CD4-positive, alpha-beta T cell treated with Interleukin-12 subunit alpha and Interleukin-12 subunit beta, for 1 hour (primary cell): ENCODE measurements at places on chromosomes 13 and 19.

DNA sequence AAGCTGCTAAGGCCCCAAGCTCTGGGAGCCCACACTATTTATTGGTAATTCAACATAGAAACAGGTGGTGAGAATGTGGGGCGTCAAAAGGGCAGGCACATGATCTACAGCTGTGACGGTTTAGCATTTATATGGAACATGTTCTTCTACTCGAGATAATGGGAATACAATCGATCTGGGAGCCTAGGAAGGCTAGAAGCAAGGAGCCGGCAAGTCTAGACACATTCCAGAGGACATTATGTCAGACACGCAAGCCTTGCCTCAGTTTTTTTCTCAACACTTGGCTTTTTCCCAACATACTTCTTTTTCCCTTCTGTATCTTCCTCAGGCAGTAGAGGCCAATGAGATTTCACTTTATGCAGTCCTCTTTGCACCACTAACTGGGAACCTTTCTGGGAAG lies 315.7 kb upstream of the SLITRK5 start:
- DNase-seq = no peak

DNA sequence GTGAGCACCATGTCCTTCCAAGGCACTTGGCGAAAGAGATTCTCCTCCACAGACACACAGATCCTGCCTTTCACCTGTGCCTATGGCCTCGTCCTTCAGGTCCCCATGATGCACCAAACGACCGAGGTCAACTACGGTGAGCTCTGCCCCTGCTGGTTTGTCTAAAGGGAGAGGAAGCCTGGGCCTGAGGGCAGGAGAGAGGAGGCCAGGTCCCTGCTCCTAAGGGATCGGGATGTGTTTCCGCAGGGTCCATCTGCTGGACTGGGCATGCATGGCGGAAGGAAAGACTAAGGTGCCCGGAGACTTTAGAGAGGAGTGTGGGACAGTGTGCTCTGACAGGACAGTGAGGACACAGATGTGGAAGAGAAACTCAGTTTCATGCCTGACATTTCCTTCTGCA lies 7.6 kb downstream of the SERPINE3 start:
- no peak for DNase-seq

DNA sequence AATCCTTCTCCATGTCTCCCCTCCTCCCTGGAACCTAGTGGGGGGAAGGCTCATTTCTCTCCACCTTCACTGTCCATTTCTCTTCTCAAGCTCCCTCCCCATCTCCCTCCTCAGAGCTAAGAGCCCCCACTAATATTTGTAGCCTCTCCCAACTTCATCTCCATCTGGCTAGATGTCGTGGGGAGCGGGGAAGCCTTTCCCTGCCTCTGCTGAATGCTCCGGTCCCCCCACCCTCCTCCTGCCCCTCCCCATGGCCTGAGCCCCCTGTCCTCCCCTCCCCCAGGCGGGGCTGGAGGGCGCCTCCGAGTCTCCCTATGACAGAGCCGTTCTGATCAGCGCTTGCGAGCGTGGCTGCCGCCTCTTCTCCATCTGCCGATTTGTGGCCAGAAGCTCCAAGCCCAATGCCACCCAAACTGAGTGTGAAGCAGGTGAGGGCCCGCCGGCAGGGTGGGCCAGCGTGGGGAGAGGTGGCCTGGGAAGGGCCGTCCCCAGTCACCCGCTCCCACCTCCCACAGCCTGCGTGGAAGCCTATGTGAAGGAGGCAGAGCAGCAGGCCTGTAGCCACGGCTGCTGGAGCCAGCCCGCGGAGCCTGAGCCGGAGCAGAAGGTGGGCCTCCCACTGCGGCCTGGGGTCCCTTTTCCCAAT lies 1.0 kb downstream of the TMEM59L start:
- no peak for DNase-seq

GRCh38 chr13:43872181-43872580 lies 7.4 kb downstream of the CCDC122 start:
- DNase-seq = no peak

DNA sequence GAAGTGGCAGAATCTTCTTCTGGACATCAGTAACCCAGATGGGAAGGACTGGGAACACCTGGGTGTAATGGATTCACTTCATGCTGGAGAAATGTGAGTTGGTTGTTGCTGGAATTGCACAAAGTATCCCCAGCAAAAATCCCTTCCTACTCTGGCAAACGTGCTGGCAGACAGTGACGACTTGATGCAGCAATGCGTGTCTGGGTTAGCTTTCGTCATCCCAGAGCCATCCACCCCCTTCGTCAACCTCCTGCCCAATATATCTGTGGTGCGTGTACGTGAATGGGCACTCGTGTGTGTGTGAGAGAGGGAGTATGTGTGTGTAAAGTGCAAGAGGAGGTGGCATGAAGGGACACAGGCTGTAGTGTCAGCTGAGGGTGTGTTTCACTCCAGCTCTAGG lies 70.9 kb downstream of the TM9SF2 start:
- DNase-seq = no peak

GRCh38 chr13:112686364-112686763 lies 3.5 kb upstream of the ATP11A start:
- DNase-seq = no peak

GRCh38 chr19:18507021-18507726 lies 14.7 kb downstream of the ELL start:
- DNase-seq = peak; percentile 70

- DNase-seq = no peak
These were observed 77.9 kb upstream of the TEX29 start for GRCh38 chr13:111242585-111242984.

- no peak for DNase-seq
These were observed 12.9 kb downstream of the BCKDHA start for GRCh38 chr19:41410336-41411054.

- no peak for DNase-seq
These were observed 6.8 kb upstream of the DPRX start for GRCh38 chr19:53624771-53625545.

DNA sequence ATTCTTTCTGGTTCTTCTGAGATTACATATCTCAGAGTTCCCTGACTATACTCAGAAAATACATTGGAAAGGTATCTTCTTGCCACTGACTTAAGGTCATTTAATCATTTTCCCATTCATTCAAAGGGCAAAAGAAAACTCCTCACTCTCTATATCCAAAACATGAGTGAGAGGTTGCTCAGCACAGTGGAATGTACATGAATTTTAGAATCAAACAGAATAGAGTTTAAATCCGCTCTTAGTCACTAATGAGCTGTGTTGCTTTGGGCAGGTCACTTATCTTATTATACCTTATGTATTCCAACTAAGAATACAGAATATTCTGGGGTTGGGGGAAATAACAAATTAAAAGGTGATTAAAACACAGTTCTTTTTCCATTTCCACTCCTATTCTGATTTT lies 452.6 kb upstream of the KLF12 start:
- no peak for DNase-seq

GRCh38 chr13:101454767-101455166 lies 2.3 kb downstream of the ITGBL1 start:
- no peak for DNase-seq

DNA sequence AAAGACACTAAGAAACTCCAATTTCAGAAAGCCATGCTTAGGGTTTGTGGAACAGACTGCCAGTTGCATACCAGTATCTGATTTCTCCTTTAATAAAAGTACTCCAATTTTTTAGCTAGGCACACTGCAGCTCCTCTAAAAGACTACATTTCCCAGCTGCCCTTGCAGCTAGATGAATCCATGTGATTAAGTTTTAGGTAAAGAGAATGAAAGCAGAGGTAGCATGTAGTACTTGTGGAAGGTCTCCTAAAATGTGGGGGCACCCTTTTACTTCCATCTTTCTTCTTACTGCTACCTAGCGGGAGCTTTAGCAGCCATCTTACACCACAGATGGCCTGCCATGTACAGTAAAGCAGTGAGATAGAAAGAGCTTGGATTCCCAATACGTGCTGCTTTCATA lies 33.0 kb upstream of the TSC22D1 start:
- no peak for DNase-seq

GRCh38 chr19:3638208-3639193 lies 11.9 kb upstream of the CACTIN start:
- DNase-seq = no peak

DNA sequence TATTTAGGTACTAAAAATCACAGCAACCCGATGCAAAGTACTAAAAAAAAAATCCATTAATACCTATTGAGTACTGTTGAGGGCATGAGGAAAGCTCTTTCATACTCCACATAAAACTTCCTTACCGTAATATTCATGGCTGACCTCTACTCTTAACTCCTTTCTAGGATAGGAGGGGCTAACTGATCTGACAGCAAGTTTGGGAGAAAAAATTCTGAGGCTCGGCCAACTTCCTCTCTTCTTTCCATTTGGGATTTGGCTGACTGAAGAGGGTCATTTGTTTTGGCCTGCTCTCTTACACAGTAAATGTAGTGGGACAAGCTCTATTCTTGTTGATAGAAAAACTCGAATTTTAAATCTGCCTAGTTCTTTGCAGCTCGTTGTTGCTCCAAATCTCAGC lies 9.4 kb upstream of the USPL1 start:
- no peak for DNase-seq

DNA sequence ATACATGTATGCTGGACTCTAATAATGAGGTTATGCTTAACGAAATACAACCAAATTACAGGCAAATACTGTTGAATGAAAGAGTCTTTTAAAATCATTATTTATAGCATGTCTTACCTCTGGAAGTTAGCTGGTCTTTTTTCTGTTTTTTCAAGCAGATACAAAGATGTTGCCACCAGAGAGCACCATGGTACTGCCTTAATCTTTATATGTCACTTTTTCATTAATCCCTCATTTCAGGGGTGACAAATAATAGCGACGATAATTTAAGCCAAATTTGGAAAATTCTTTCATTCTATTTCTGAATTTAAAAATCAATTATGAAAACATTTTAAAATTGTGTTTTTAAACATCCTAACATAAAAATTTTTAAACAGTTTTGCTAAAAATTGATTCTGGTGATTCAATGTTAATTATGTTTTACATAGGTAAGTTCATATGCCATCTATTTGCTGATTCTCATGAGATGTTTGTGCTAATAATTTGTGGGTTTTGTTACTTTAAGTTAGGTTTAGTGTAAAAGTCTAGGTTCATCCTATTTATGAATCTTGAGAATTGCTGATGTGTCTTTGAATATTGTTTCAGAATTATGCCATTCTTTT lies 379.3 kb upstream of the SGCG start:
- no peak for DNase-seq

DNA sequence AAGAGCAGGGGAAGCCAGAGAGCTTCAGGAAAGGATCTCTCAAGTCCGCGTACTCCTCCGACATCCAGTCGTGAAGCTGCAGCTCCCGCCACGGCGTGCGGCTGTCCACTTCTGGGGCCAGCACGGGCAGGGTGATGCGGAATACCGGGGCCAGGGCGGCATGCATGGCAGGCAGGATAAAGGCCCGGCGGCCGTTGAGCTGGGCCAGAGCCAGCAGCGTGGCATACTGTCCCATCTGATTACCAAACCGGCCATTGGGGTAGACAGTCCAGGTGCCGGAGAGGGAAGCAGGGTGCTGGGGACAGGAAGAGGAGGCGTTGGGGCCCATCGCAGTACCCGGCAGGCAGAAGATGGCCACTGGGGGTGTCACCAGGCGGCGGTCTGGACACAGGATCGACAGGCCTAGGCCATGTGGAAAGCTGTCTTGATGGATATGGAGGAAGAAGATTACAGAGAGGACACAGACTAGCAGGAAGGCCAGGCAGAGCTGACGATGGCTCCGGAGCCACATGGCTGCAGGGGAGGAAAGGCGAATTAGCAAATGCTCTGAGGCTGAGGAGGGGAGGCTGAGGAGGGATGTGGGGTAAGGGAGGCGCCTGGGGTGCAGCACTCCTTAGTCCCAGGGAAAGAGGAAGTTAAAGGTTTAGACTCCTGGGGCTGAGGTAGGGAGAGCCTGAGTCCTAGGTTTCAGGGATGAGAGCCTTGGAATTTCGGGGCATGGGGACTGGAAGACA lies 1.5 kb downstream of the FUT1 start:
- DNase-seq = no peak

DNA sequence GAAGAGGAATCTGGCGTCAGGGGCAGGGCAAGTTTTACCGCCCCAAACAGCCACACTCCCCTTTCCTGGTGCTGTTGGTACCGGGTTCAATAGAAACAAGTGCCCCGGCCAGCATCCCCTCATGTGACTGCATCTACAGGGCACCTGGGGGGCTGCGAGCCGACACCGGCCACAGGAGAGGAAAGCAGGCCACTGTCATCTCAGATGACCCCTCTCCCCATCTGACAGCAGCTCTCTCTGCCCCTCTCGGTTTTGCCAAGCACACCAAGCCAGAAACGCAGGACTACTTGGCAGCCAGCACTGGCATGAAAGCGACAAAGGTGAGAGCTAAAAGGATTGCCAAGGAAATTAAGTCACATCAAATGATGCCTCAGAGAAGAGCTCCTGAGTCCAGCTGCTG lies 37.1 kb downstream of the MLLT1 start:
- no peak for DNase-seq

DNA sequence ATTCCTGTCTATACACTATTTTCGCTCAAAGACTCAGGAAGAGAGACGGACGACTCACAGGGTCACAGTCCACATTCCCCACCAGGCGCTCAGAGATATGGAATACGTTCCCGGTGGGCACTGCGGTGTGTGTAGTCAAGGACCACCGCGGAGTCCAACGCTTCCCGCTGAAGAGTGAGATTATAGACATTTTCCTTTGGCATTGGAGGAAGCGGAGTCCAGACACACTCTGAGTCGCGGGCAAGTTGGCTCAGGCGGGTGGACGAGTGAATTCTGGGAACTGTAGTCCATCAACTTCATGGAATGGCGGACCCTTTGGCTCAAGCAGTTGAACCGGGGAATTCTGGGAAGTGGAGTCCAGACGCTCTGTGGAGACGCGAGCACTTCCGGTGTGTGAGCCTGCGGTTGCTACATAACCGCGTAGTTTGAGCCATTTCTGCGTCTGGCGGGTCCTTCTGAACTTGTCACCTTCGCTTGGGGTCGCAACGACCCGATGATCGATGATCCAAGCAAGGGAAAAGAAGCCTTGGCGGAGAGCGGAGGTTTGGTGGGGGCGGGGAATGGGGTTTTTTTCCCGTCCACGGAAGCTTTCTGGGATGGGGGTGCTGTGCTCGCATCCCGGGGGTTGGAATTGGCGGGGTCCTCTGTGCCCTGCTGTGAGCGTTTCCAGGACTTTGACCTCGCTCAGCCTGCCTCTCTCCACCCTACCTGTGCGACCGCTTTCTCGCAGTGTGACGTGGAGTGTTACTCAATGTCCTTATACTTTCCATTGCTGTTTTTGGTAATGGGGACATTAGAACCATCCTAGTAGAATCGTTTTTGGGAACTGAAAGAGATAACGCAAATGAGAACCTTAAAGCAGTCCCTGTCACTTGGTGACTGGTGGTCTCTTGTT lies at the start of gene ZNF230:
TSS of gene ZNF230 (plus strand) at position 392 of the 895 bp plus-strand sequence. CDS start 4,122 bp downstream, outside the sequence.
- peak; percentile 91 for DNase-seq

DNA sequence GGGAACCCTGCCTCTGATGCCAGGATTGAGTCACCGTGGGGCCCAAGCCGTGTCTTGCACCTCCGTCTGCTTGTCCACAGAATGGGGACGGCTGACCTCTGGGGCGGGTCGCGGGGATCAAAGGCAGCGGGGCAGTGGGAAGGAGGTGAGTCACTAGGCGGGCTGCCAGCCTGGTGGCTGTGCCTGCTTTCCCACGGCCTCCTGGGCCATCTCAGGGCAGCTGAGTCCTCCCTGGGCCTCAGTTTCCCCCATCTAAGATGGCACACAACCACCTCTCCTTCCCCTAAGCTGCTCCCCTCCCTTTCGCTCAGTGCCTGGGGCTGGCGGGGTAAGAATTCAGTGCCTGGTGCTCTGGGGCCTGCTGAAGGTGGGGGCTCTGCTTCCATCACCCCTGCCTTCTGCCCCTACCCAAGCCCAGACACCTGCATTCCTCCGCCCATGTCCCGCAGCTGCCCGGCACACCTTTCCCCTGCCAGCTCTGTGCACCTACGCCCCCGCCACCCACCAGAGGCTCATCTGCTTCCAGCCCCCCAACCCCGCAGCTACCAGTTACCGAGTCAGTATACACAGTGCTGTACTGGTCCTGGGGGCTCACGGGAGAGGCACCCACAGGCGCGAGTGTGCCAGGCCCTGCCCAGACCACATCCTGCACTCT lies 3.5 kb downstream of the MKNK2 start:
- no peak for DNase-seq
